Activated CD4-positive, alpha-beta T cell treated with anti-CD3 and anti-CD28 coated beads for 36 hours (primary cell): ENCODE measurements at places on chromosomes 7 and 10. TPM values are rescaled to one million over a fixed set of nuclear protein-coding genes. Genes with fewer than 3 reads are reported as not detected.

- DNase-seq: no peak
Measured at GRCh38 chr7:68547799-68548198, 1050.5 kb upstream of the AUTS2 start.

- DNase-seq: no peak
Measured at GRCh38 chr10:102702742-102703141, 11.5 kb downstream of the ARL3 start.

DNA sequence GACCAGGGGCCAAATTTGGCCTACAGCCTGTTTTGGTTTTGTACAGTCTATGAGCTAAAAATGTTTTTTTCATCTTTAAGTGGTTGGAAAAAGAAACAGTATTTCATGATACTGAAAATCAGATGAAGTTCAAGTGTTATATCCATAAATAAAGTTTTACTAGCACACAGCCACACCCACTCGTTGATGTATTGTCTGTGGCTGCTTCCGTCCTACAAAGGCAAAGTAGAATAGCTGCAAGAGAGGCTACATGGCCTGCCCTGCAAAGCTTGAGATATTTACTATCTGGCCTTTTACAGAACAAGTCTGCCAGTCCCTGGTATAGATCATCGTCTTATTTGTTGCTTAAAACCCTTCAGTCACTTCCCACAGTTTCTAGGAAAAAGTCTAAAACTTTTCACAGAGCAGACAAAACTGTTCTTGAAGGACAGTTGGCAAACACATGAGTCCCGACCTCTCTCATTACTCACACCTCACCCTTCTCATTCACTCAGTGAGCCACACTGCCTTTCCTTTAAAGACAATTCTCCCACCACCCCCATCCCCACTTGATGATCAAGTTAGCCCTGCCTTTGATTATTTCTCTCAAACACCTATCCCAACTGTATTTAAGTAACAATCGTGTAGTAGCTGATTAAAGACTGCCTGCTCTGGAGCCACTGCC, 9.9 kb downstream of the RHEB start:
- no peak for DNase-seq

The CYP2E1 gene
- 0.32 TPM for total RNA-seq

GRCh38 chr10:89503151-89503550, 32.2 kb downstream of the SLC16A12 start:
- no peak for DNase-seq

GRCh38 chr10:10533437-10533836, 484.2 kb upstream of the CELF2 start:
- no peak for DNase-seq

DNA sequence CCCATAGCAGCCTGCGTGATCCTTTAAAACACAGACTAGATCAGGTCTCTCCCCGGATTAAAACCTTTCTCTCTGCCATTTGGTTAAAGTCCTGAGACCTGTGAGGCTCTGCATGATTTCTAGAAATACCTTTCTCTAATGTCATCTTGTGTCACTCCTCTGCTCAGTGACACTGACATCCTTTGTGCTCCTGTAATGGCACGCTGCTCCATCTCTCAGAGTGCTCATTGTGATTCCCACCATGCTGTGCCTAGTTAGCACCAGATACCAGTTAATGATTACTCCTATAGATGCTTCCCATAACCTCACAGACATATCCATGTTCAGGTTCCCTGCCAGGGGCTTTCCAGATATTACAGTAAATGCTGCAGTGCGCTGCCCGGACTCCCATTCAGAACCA, 11.7 kb upstream of the OR9A2 start:
- DNase-seq: no peak

- DNase-seq: no peak
Measured at GRCh38 chr7:85997515-85997914, 646.2 kb upstream of the GRM3 start.

- DNase-seq: no peak
Measured at GRCh38 chr10:35852721-35853120, 210.6 kb upstream of the FZD8 start.

The IL2RA gene
- 659 TPM for total RNA-seq

The RPEL1 gene
- not detected for total RNA-seq

DNA sequence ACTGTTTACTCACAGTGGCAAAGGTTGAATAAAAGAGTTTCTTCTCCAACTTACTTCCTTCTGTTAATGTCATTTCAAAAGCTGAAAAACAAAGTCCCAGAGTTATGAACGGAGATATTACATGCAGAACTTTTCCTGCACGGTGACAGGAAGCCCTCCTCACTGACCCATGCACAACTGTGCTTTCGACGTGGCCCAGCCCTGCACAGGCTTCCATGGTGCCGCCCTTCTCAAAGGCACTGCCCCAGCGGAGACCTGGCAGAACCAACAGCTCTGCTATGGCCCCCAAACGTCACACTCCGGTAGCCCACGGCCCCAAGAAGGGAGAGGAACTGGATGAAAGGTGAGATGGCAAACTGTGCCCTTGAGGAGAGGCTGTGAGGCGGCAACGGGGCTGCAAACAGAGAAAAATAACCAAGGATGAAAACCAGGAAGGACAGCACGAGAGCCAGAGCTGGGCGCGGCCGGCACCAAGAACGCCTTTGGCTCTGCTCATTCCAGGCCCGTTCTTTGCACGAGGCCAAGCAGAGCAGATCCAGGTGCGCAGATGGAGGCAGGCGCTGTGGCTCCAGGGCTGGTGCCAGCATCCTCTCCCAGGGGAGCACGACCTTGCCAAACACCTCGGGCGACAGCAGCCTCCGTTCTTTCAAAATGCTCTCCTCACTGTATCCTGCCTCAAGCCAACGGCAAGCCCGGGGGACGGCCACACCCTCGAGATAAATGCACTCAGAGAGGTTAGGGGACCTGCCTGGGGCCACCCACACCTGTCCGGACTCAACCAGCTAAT, 7.0 kb upstream of the FUOM start:
- no peak for DNase-seq

DNA sequence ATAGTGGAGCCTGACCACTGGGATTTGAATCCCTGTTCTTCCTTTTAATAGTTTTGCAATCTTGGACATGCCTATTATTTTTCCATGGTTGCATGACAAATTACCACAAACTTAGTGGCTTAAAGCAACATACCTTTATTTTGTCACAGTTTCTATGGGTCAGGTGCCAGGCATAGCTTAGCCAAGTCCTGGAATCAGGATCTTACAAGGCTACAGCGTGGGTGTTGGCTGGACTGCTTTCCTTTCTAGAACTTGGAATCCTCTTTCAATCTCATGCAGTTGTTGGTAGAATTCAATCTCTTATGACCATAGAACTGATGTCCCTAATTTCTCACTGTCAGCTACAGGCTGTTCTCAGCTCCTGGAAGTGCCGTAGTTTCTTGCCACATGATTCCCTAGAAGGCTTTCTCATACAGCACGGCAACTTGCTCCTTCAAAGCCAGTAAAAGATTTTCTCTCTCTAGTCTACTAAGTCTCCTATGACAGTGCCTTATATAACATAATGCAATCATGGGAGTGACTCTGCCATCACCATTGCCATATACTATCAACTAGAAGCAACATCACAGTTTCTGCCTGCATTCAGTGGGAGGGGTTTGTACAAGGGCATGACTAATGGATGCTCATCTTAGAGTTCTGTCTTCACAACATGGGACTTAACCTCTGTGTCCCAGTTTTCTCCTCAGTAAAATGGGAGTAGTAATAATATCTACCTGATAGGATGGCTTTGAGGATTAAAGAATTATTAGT, 243.4 kb upstream of the FZD1 start:
- DNase-seq: no peak

- DNase-seq: no peak
Measured at GRCh38 chr10:31705136-31705535, 223.5 kb downstream of the ARHGAP12 start.

The CFAP43 gene
- total RNA-seq: 0.09 TPM

The SLC39A12 gene
- not detected for total RNA-seq

DNA sequence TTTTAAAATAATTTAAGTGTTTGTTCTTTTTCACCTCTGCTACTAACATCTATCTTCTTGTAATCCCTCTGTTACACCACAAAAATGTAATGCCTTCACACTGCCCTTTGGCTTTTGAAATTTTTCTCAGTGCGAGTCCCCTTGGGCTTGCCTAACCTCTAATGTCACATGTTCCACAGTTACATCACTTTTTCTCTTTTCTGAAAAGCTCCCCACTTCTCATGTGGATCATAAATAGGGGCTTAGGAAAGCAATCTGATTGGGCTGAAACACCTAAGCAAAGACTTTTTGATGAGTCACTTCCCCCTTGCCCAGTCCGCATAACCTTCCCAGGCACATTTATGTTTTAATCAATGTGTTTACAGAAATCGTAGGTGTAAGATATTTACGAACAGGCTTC, 288.2 kb downstream of the IPMK start:
- DNase-seq: no peak

DNA sequence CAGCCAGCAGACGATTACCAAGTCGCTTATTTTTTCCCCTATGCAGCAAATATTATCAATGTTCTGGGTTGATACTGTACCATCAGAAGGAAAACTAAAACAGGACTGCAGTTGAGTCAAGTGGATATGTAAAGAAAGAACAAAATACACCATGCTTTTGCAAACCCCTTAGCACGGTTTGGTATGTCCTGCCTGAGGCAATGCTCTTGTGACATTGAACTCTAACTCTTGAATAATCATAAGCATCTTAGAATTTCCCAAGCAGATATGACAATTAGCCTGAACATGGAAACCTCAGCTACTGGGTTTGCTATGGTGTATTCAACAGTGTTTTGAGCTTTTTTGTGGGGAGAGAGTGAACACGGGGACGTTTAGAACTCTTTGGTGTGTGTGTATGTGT, 107.4 kb downstream of the ETV1 start:
- no peak for DNase-seq

GRCh38 chr7:105268056-105268455, 120.7 kb downstream of the SRPK2 start:
- DNase-seq: peak; percentile 29

The PODXL gene
- 0.49 TPM for total RNA-seq

GRCh38 chr7:39620486-39620885, 2.9 kb upstream of the RALA start:
- no peak for DNase-seq

- DNase-seq: no peak
Measured at GRCh38 chr7:108311446-108312168, 144.6 kb downstream of the NRCAM start.

The ADAMTS14 gene
- not detected for total RNA-seq

The SH2D4B gene
- total RNA-seq: 0.11 TPM

DNA sequence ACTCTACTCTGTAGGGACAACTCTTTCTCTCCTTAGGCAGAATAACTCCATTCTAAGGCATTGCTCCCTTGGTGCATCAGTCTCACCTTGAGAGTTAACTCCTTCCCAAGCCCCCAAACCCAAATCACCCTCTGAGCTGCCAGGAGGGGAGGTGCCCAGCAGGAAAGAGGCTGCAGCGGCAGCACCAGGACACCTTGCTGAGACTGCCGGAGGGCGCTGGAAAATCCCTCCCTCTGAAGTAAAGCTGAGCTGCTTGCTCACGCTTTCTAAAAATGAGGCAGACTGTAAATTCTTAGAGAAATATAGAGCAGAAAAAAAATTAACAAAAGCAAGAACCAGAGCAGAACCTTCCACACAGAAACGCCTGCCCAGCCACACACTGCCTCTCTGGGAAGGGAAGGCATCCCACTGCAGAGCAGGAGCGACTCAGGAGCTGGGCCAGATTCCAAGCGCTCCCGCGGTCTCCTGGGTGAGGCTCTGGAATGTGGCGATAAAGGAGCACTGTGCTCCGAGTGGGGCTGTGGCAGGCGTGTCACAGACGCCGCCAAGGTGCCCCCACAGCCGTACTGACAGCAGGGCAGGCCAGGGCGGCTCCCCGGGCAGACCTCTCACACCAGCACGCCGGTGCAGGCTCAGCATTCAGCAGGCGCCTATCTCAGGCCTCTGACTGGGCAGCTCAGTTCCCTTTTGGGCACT, 202.1 kb downstream of the TNS3 start:
- no peak for DNase-seq

DNA sequence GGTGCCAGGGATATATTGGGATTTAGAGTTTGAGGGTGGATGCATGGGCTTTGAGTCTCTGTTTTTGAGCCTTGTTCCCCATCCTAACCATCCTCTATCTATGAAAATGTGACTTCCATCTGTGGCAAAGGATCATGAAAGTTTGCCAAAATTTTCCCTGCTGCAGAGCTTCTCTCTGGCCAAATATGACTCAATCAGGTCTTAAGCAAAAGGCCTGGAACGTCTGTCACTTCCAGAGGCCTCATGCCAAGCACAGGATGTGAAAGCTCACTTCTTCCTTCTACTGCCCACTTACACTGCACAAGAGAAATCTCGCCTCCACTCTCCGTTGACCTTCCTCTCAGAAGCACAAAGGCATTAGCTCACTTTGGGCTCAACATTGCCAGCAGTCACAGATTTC, 696.9 kb upstream of the NRP1 start:
- DNase-seq: no peak
